ENCODE measurements at places on chromosomes 11 and 22.

- DNase-seq = peak; percentile 43
Observed at GRCh38 chr11:69918938-69919650, 99.9 kb upstream of the FGF3 start.

DNA sequence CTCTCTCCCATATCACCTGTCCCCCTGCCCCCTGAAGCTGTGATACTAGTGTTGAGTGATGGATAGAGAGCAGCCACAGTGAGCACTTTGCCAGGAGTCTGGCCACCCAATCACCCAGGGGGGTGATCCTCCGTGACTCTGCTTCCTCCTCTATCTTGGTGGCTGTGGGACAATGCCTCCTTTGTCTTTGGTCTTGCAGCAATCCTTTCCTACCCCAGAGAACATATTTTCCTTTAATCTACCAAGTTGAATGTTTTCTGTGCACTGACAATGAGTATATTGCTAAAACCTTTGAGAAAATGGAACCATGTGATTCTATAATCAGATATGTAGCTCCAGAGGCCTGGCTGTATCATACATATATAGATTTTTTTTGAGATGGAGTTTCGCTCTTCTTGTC lies 58.1 kb upstream of the HEPHL1 start:
- no peak for DNase-seq

GRCh38 chr11:127042445-127042844 lies 41.9 kb upstream of the KIRREL3 start:
- no peak for DNase-seq

GRCh38 chr22:44046485-44047141 lies 22.5 kb downstream of the PARVB start:
- no peak for DNase-seq

GRCh38 chr11:22347857-22348487 lies 9.8 kb downstream of the SLC17A6 start:
- no peak for DNase-seq

- no peak for DNase-seq
Observed at GRCh38 chr11:74005721-74006517, 3.0 kb downstream of the UCP3 start.

- DNase-seq = no peak
Observed at GRCh38 chr11:56967726-56968125, 21.0 kb upstream of the OR5AK2 start.
